Progenitor cell of endocrine pancreas (in vitro differentiated cells): ENCODE measurements at places on chromosomes 7 and 10.

DNA sequence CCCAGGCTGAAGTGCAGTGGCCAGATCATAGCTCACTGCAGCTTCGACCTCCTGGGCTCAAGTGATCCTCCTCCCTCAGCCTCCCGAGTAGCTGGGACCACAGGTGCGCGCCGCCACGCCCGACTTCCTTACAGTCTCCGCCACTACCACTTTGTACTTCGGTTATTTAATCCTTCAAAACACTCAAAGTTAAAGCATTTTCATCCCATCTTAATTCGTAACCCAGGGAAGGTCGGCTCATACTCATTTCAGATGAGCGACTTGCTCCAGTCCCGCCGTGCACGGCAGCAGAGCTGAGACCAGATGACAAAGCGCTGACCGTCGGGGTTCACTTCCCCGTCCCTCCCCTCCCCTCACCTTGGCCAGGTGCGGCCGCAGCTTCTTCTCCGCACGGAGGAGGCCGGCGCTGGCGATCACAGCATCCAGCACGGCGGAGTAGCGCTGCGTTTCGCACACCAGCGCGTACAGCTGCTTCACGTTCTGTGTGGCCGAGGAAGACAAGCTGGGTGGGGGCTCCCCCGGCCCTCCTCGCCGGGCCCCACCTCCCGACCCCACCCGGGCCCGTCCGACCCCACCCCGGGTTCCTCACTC is 457 bp downstream of the NSUN5 start:
- no peak for DNase-seq

DNA sequence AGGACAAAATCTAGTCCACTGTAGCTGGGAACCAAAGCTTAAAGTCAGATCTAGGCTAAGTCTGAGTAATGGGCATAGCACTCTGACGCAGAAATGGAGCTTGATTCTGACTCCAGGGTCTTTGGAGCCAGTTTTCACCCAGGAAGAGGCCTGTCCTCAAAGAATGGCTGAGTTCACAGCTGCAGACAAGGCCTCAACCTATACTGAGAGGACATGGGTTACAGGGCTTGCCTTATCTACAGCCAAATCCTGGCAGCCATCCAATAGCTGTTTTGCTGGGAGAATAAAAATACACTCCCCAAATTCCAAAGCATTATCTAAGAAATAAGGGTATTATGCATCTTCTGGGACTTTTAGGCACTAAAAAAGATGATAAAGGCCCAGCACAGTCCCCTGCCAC is 154.8 kb downstream of the RAPGEF5 start:
- no peak for DNase-seq

- DNase-seq = no peak
These were observed 131.5 kb upstream of the SP8 start for GRCh38 chr7:20918156-20918555.

GRCh38 chr10:23686722-23687121 is 247.8 kb downstream of the OTUD1 start:
- no peak for DNase-seq

DNA sequence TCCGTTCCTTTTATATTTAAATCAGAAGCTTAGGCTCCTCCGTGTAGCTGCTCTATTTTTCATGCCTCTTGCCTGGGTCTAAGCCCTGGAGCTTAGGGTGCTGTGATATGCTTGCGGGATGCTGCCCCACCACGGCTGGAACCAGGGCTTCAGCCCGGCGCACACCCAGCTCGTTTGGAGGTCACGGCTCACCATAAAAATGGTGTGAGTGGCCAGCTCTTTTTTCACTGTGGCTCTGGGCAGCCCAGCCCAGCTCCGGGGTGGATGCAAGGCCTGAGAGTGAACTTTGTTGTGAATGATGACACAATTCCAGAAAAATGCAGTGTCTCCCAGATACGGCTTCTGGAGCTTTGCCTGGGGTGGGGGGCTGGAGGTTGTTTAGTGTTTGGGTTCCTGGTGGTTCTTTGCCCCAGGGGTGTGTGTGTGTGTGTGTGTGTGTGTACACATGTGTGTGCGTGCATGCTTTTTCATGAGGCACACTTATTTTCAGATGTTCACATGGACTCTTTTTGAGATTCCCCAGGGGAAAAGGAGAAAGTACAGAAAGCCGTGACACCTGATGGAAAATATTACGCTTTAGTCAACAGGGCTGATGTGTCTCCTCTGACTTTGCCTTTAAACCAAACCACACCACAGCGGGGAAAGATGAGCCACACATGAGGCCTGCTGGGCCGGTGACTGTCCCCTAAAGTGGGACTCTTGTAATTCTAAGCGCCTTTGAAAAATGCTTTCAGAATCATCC is 46.2 kb downstream of the GRK5 start:
- DNase-seq = no peak

DNA sequence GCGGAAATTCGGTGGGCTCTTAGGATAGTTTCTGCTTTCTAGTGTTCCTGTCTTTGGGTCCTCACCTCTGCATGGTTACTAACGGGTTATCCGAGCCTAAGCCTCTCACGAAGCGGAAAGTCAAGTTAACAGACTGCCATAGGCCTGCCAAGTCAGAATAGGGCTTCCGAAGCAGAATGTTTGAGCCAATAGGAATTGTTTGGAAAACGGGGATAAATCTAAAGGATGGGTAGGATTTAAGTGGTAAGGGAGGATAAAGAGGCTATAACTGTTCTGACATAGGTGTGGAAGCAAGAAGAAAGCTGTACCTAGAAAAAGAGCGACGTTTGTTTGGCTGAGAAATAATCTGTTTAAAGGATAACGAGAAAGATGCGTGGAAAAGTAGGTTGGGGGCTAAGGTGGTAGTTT is 851 bp downstream of the TMEM254 start:
- no peak for DNase-seq

DNA sequence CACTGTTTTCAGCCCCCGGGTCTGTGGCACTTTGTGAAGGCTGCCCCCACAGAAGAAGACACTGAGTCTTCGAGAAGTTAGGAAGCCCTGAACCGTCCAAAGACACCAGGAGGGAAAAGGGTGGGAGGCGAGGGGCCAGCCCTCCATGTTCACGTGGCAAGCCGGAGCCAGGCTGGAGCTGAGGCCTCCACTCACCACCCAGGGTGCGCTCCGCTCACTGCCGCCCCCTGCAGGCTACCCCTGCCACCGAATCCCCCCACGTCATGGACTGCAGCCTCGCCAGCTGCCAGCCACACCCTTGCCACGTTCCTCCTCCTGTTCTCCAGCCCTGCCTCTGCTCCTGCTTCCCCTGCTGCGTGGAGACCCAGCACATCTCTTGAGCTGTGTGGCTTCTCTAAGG is 59.0 kb upstream of the EN2 start:
- no peak for DNase-seq

- no peak for DNase-seq
These were observed 88.9 kb upstream of the ODAD2 start for GRCh38 chr10:28087661-28088351.

DNA sequence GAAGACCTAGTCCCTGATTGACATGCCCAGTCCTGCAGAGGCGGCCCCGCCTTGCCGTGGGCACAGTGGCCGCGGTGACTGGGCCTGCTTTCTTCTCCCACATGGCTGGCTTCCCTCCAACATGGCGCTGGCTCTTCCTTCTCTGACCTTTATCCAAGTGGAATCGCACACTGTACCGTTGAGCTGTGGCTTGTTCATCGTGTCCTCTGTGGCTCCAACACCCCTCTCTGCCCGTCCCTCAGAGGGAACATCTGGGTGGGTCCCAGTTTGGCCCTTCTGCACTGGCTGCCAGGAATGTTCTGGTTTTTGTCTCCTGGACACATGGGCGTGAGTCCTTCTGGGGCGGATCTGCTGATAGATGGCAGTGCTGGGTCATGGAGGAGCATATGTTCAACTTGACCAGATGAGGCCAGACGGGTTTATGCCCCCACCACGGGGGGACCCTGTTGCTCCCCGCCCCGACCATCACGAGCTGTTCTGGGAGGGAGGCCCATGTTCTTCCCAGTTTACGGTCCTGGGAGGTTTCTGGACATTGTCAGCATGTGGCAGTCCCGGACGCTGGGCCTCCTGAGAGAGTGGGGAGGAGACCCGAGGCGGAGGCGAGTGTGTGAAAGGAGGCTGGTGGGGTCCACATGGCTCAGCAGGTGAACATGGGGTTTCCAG is 63.5 kb downstream of the LHPP start:
- no peak for DNase-seq

DNA sequence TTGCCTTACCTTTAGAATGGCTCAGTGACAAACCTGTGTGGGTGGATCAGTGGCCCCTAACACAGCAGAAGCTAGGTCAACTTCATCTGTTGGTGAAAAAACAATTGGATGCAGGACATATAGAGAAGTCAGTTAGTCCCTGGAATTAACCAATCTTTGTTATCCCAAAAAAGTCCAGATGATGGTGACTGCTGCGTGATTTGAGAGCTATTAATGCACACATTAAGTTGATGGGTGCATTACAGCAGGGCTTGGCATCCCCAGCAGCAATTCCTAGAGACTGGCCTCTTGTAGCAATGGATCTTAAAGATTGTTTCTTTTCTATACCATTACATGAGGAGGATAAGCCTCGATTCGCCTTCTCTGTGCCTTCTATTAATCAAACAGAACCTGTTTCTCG is 33.3 kb downstream of the OR13A1 start:
- DNase-seq = no peak

- DNase-seq = no peak
These were observed 97.0 kb downstream of the CDH23 start for GRCh38 chr10:71493741-71494140.

DNA sequence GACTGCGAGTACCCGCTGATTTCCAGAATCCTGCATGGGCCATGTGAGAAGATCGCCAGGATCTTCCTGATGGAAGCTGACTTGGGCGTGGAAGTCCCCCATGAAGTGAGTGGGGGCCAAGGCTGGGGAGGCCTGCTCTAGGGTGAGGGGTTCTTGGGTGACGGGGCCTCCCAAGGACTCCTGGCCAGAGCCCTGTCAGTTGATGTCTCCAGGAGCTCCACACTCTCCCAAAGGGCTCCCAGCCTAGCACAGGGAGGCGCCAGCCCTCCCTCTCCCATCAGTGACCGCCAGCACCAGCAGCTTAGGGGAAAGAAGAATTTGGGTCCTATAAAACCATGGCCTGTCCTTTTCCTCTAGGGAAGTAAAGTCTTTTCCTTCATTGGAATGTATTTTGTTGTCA is 9.8 kb upstream of the ZNF22 start:
- DNase-seq = peak; percentile 4

DNA sequence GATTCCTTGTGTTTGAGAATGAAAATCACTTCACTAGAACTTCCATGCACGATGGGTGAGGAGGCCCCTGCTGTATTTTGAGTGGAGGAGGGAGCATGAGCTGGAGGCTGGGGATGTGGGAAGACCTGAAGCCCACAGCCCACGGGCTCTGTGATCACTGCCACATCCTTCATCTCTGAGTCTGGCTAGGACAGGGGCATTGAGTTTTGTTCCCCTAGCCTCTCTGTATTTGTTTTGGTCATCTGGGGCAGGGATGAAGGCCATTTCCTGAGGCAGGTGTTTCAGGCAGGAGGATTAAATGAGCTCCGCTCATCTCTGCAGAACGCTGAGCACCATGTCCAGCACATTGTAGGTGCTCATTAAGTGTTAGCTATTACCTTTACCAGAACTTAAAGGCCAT is 293.6 kb downstream of the GLRX3 start:
- DNase-seq = no peak

GRCh38 chr7:158791107-158791506 is 38.2 kb downstream of the ESYT2 start:
- no peak for DNase-seq

GRCh38 chr7:142642316-142642715 is 107.0 kb upstream of the PRSS1 start:
- no peak for DNase-seq

- DNase-seq = no peak
These were observed 17.0 kb downstream of the MPP7 start for GRCh38 chr10:28285816-28286215.

GRCh38 chr10:96678725-96679124 is 41.6 kb downstream of the PIK3AP1 start:
- DNase-seq = no peak

GRCh38 chr7:151330661-151331060 is 11.0 kb upstream of the NUB1 start:
- no peak for DNase-seq

DNA sequence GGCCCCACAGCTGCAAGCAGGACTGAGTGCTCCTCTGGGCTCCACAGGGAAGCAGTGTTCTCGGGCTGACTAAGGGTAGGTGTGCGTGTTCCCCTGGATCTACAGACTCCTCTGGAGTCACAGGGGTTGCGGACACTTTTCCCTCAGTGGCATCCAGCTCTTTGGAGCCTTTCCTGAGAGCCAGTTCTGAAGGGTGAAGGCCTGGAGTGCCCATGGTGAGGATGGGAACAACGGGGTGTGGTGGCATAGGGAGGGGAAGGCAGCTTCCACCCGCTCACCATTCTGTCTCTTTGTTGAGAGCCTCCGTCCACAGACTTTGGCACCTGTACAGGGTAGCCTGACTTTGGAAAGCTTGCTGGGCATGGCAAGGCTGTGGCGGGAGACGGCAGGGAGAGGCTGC is 104.1 kb upstream of the PCBD1 start:
- no peak for DNase-seq

GRCh38 chr10:29617880-29618340 is 16.9 kb downstream of the SVIL start:
- DNase-seq = no peak

DNA sequence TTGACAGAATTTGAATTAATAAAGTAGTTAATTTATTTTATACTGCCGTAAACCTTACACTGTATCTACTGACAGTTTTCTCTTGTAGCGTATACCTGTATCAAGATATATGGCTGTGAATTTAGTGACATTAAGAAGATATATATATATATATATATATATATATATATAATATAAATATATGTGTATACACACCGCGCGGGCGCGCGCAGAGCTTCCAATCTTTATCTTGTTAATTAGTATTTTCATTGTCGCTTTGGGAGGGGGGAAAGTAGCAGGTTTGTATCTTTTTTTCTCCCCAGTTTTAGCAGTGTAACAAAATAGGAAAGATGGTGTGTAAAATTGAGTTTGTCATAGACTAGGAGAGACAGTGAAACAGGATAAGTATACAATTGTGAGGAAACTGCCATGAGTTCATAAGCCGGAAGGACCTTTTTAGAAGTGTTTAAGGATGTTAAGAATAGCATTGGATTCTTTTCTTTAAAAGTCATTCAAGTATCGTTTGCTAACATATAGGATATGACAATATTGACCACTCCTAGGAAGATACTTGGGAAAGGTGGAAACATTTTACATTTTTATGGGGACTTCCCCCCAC is 2.0 kb downstream of the PLEKHA1 start:
- no peak for DNase-seq

GRCh38 chr7:150990416-150991186 is at the start of gene NOS3:
Gene NOS3 (plus strand): TSS chr7:150991017. CDS start chr7:150993804, 2,787 bp downstream.
- DNase-seq = no peak

GRCh38 chr7:7567898-7568531 is 1.3 kb downstream of the MIOS start:
- DNase-seq = no peak

- DNase-seq = no peak
These were observed 59.1 kb upstream of the CALD1 start for GRCh38 chr7:134720091-134720935.
